ENCODE measurements at places on chromosomes 3 and 15.

- DNase-seq, result no peak
Measured at GRCh38 chr15:98782801-98783200, 134.5 kb downstream of the IGF1R start.

- DNase-seq, result no peak
Measured at GRCh38 chr15:59570315-59570714, 41.3 kb upstream of the GCNT3 start.

DNA sequence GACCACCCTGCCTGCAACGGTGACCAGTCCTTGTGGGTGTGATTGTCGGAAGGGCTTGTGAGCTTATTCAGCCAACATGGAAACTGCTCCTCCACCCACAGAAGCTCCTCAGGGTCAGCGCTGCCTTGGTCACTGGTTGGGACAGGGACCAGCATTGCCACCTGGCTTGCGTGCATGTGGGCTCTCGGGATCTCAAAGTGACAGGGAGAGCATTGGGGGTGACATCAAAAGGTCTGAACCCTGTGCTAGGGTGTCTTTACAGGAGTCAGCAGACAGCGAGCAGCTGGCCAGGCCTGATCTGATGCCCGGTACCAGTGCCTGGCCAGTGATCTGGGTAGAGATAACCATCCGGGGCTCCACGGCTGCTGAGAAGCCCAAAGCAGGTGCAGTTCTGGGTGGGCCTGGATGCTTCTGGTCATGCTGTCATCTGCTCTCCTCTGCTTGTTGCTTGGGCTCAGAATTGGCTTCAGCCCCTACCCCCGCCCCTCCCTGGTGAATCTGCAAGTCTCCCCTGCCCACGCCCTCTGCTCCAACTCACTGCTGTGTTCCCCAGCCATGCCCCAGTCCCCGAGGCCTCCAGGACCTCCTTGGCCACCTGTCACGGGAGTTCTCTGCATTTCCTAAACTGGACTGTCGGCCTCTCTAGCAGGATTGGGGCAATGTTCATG lies 134.8 kb downstream of the NSMCE3 start:
- no peak for DNase-seq

DNA sequence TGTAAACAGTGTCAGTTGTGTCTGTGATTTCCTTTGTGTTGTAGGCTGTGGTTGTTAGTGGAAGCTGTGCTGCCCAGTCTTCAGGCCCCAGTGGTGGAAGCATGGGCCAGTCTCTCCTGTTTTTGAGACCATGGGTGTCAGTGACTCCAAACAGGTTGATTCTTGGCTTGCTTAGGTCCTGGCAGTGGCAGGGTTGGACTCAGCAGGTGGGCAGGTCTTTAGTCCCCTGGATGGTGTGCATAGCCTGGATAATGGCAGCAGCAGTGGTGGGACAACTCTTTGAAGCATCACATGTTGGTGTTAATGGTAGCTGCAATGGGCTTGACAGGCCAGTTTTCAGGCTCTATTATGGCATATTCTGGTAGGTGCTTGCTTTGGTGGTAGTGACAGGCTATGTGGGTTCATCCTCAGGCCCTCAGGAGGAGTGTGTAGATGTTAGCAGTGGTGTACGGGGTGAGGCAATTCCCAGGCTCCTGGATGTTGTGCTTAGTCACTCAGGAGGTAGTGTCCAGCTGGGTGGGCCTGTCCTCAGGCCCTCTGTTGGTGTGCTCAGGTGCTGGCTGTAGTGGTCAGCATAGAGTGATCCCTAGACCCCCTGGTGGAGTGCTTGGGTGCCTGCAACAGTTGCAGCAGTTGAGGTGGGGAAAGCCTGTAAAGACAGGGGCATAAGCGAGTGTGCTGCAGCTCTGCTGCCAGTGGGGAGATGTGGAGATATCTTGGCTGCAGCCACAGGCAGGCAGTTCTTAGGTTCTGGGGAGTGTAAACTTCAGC lies 596.7 kb downstream of the PDCD6IP start:
- DNase-seq, result no peak

DNA sequence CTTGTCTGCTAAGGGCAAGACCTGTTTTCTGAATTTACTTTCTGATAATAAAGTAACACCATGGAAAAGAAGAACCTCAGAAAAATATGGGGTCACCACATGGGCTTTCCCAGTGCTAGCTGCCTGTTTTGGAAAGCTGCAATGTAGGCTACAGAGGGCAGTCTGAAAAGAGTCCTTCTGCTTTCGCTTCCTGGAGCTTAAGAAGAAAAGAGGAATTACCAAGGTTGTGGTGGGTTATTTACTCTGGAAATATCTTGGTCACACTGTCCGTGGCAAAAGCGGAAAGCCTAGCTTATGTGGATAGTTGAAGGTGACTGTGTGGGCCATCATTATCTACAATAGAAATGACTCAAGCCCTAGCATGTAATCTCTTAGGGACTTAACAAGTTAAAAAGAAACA lies 31.7 kb upstream of the IP6K2 start:
- DNase-seq, result no peak

Data from thoracic aorta (tissue), 2 donors.